NCI-H1092 (cell line): ENCODE measurements at places on chromosomes 5 and 9.

DNA sequence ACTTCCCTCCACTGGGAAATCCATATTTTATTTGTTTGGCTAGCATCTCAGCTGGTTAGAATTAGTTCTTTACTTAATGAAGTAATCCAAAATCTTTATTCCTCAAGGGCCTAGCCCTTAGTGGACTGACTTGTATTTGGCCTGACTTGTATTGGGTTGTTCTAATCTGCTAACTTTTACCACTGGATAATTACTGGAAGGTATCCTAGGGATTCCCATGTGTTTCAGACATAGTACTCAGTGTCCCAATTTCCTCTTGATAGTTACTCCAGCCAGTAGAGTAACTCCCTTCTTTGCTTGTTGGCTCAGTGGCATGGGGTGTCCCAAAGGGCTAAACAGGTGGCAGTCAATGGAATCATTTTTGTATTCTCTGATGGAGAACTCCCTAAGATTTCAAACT is 156.0 kb downstream of the DCP2 start:
- no peak for DNase-seq

GRCh38 chr5:96636046-96636445 is 26.1 kb upstream of the CAST start:
- no peak for DNase-seq

DNA sequence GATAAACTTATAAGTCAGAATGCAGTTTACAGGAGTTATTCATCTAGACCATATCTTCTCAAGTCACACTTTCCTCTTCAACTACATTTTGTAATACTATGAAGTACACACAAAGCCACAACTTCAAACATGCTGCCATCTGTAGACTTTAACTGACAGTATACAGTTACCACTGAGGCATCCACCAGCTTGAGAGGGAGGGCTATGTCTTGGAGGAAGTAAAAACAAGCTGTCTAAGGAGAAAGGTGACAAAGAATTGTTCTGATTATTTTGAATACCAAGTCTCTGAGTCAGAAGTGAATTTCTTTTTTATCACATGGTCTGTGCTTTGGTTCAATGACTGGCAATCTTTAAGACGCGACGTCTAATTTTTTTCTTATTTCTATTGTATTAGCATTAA is 97.6 kb upstream of the CDH10 start:
- DNase-seq = no peak

- DNase-seq = no peak
Measured at GRCh38 chr9:31272456-31273295, 1111.8 kb upstream of the ACO1 start.
